Osteocyte (in vitro differentiated cells): ENCODE measurements at places on chromosomes 6 and 20. TPM values are rescaled to one million over a fixed set of nuclear protein-coding genes. Genes with fewer than 3 reads are reported as not detected.

The CST9L gene
- not detected in 2 replicates for total RNA-seq

- DNase-seq: no peak
Observed at GRCh38 chr20:48571949-48572847, 255.6 kb downstream of the PREX1 start.

The ETV7 gene
- 0.24 and 0.59 TPM in 2 replicates for total RNA-seq

DNA sequence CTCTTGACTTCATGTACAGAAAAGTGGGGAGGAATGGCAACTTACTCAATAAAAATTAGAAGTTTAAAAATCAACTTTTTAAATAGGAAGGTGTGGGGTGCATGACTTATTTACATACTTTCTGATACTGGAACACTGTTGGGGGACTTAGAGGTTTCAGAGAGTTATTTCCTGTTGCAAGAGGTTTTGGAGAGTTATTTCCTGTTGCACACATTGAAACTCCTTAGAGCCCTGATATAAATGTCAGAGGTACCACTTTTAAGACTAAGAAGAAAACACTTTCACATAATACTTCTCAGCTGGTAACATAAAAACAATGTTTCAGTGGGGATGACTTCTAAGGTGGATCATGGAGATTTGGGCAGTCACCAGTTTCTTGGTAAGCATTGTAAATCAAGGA lies 579.9 kb downstream of the MMUT start:
- no peak for DNase-seq

DNA sequence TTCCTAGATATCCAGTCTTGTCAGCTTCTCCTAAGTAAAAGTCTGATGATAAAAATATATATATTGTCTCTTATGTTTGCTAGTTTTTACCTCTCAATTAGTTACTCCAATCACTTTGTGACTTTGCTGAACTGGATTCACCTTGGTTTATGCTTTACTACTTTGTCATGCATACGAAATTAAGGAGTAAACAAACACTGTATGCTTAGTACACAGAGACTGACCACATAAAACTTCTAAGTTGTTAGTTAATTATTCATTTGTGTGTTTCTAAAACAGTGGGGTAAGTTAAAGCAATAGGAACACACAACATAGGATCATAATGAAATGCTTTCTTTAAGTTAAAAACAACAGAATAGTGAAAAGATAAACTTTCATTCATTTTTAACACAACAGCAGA lies 877.3 kb upstream of the MAP3K7 start:
- DNase-seq: no peak

DNA sequence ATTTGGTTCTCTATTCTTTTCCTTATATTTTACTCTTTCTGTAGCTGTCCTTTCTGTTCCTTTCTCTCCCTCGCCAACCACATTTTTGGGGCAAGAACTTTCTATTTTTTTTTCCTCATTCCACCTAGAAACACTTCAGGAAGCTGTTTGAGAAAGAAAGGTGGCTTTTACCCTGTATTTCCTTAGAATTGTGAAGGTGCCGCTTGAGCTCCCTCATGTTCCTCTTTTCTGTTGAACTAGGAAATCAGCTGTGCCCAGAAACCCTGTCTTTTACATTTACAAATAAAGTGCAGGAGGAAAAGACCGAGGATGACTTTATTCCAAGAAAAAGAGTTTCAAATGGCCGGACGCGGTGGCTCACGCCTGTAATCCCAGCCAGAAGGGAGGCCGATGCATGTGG lies 38.2 kb downstream of the OR2B2 start:
- no peak for DNase-seq

The VSX1 gene
- total RNA-seq: not detected in 2 replicates

DNA sequence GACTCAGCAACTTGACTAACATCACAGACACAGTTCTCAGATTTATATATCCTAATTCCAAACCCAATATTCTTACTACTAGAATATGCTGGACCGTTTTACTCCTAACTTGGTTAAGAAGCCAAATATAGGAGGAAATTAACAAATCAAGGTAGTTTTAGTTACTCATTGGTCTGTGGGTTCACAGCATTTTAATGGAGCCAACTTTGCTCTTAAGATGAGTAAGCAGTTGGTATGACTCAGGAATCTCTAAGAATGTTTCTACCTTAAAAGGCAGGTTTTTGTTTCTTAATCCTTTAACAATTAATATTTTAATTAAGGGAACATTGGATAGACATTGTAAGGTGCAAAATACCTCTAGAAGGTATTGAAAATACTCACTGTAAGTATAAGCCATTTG lies 31.6 kb downstream of the OPRM1 start:
- no peak for DNase-seq
